ENCODE measurements at places on chromosomes 6 and 20.

- no peak for DNase-seq
Measured at GRCh38 chr20:11045412-11046175, 371.8 kb upstream of the JAG1 start.

- DNase-seq, result no peak
Measured at GRCh38 chr6:55866128-55866527, 9.3 kb downstream of the BMP5 start.

DNA sequence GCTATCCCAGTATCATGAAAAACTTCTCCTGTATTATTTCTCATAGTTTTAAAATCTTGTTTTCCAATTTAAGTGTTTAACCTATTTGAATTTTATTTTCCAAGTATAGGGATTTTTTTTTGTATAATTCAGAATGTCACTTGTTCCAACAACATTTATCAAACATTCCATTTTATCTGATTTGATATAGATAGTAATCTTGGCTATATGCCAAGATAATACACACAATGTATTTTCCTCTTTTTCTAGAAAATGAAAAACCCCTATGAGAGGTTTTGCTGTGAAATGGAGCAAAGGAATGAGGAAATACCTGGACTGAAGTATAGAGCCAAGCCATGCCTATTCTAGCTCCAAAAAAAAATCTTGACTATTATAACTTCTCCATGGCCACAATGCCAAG is 628.9 kb downstream of the HTR1B start:
- no peak for DNase-seq

GRCh38 chr20:63846128-63846771 is 15.0 kb upstream of the ABHD16B start:
- no peak for DNase-seq

- DNase-seq, result no peak
Measured at GRCh38 chr6:142642651-142643050, 302.3 kb downstream of the HIVEP2 start.

GRCh38 chr6:111113336-111114086 is 26.2 kb downstream of the SLC16A10 start:
- no peak for DNase-seq

GRCh38 chr6:79671600-79672266 is 40.6 kb downstream of the SH3BGRL2 start:
- no peak for DNase-seq
